Right ventricle myocardium superior (tissue), 1 donor: ENCODE measurements at places on chromosomes 11 and 22.

- DNase-seq = no peak
These were observed 8.9 kb upstream of the MYBPC3 start for GRCh38 chr11:47361419-47361818.

DNA sequence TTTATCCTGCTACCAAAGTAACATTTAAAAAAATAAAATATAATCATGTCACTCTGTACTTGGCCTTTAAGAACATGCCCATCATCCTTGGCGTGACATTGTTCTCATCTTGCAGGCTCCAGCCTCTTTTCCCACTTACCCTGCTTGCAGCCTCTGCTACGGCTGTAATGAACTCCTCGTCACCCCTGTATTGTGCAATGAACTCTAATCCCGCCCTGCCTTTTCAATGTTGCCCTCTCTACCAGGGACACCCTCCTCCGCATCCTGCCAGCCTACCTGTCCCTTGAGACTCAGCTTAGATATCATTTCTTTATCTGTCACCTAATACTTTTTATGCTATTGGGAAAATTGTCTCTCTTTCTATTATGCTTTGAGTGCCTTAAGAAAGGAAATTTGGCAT, 12.6 kb upstream of the MMP20 start:
- DNase-seq = no peak

DNA sequence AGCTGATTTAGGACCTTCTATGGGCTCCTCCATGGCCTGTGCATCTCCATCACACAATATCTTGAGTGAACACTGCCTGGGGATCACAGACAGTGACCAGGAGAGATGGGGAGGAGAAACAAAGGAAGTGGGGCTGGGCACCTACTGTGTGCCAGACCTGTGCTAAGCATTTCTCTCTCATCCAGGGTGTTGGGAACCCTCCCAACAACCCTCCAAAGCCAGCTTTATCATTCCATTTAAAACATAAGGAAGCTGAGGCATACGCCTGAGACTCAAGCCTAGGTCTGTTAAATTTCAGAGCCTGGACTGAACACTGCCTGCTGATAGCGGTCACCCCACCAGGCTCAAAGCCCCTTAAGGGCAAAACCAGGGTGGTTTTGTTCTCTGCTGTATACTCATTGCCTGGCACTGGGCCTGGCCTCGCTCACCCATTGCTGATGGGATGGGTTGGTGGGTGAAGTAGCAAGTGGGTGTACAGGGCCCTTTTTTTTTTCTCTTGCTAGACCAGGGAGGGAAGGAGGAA, 130.1 kb downstream of the MN1 start:
- no peak for DNase-seq

DNA sequence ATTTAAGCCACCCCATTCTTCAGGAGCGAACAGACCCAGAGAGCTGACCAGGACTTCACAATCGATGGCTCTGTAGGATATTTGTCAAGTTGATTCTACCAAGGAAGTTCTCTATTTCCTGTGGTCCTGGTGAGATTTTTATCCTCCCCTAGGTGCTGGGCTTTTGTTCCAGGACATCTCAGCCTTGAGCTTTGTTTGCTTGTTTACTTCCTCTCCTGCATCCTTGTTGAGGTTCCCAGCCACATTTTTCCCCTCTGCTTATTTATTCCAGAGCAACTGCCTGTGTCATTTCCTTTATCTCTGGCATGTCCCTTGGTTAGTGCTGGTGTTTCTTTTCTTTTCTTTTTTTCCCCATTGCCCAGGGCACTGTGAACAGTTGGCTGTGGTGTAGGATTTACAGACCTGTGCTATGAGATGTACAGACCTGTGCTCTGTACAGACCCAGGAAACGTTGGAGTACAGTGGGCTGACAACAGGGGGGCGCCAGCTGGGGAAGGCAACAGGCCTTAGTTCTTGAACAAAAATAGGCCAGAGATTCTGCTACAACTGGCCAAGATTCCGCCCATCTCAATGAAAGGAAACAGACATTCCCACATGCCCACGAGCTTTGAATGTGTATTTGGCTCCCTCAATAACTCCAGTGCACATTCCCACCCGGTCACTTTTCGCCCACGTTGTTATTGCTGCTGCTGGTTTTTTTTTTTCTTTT, 235.9 kb upstream of the DDI1 start:
- no peak for DNase-seq

GRCh38 chr11:67032830-67033551, 10.1 kb downstream of the SYT12 start:
- no peak for DNase-seq
